ENCODE measurements at places on chromosomes 2 and 18.

- DNase-seq: no peak
Observed at GRCh38 chr18:10732990-10733389, 207.2 kb downstream of the NAPG start.

DNA sequence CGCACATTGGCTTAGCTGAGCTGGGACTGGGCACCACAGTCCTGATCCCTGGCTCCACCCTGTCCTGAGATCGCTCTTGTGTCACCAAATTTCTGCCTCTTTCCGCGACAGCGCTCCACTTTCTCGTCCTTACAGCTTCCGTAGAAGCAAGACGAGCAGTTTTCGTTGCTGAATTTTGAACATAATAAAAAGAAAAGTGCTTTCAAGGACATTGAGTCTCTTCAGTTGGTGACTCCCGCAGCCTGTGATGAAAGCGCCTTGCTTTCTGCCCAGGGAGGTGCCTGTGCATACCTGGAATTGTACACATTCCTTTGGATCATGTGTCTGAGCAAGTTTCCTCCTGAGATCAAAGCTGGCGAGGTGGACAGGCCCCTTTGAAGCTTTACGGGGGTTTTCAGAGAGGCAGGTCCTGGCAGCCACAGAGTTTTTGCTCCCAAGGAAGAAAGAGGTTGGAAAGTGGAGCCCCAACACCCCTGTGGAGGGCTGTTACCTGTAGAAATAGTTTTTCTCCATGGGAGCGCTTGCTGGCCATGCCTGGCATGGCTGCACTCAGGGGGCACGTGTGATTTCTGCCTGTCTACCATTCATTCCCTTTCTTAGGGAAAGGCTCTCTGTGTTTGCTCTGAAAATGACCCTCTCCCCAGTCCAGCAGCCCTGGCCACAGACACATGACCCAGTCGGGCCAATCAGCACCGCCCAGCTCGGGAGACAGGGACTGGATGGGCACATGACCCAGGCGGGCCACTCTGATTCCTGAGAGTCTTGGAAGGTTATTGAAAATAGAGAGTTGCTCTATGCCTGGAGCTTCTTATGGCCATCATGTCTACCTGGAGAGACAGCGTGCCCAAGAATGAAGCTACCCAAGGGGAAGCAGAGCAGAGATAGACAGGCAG lies 115.6 kb upstream of the OTOS start:
- DNase-seq: no peak

GRCh38 chr18:75497576-75498235 lies 70.2 kb upstream of the SMIM21 start:
- DNase-seq: no peak

GRCh38 chr2:174633623-174633930 lies 36.0 kb upstream of the WIPF1 start:
- DNase-seq: no peak

GRCh38 chr2:53765767-53766166 lies 1.8 kb upstream of the CHAC2 start:
- no peak for DNase-seq

DNA sequence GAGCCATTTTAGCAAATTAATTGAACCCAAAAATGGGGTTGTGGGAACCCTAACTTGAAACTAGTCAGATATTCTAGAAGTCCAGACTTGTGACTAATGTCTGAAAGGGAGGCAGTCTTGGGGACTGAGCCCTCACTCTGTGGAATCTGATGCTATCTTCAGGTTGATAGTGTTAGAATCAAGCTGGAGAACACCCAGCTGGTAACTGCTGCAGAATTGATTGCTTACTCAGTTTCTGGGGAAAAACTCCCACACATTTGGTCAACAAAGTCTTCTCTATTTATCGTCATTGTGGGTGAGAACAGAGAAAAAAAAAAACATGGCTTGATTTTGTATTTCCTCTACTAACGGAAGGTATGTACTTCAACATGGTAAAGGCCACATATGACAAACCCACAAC lies 1925.8 kb upstream of the CELF4 start:
- DNase-seq: no peak
